ENCODE measurements at places on chromosomes 12 and 14.
A peak's percentile ranks its signal among the peaks of the same experiment; 100 is the strongest.

- no peak for DNase-seq
Observed at GRCh38 chr12:88445705-88446394, 134.4 kb downstream of the KITLG start.

DNA sequence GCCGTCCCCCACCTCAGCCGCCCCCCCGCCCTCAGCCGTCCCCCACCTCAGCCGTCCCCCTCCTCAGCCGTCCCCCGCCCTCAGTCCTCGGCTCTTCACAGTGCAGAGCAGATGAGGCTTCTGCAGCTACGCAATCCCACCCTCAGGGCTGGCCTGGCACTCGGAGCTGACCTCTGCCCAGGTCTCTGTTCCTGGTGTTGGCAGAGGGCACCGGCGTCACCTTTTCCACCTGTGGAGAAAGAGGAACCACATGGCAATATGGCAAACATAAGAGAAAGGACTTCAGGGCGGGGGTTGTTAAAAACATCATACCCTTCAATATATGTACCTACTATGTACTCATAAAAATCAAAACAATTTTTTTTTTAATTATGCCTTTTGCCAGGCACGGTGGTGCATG is 45.8 kb downstream of the MLXIP start:
- no peak for DNase-seq

DNA sequence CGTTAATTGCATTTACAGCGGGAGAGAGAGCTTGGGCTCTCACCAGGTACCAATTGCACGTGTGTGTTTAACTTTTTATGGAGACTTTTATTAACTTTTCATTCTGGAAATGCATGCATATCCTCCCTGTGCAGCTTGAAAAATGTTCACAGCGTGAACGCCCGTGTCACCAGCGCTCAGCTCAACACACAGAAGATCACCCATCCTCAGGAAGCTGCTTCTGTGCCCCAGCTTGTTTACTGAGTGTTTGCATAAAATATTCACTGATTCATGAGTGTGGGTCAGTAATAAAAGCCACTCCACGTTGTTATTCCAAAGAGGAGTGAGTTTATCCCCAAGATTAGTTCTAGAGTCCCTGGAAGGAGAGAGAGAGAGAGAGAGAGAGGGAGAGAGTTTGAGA is 75.5 kb upstream of the FZD10 start:
- no peak for DNase-seq

GRCh38 chr14:65941091-65941490 is 528.6 kb downstream of the FUT8 start:
- DNase-seq: no peak

- DNase-seq: no peak
Observed at GRCh38 chr14:24876996-24877395, 173.0 kb downstream of the STXBP6 start.

GRCh38 chr12:51721282-51721940 is 127.1 kb downstream of the FIGNL2 start:
- DNase-seq: peak; percentile 35

- DNase-seq: no peak
Observed at GRCh38 chr14:25086821-25087396, 37.0 kb upstream of the STXBP6 start.

DNA sequence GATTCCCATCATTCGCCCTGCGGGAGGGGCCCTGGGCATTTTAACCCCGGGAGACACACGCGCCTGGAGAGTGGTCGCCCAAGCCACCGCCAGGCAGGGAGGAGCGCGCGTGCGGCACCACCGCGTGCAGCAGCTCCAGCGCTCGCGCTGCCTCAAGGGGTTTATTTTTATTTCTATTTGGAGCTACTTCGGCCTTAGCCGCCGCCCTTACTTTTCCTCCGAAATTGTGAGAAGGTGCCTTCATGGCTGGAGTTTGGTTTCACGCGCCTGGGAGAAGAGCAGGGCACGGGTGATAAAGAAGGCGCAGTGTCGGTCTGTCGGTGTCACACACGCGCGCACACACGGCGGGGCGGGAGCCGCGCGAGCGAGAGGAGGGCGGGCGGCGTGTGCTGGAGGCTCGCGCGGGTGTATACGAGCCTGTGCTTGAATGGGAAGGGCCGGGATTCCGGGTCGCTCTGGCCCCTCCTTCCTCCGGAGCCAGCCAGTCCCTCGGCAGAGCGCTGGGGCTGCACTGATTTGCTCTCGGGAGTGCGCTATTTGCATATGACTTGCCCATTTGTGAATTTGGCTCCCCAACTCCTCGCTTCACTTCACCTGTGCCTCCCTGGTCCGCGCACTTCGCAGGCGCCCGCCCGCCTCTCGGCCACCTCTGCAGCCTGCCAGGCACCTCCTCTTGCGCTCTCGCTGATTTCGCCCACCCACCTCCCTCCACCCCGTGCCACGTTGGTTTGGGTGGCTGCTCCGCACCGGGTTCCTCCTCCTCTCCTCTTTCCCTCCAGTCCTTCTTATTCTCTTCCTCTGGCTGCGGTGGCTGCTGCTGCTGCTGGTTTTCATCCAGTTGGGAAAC is 932.3 kb downstream of the DIO2 start:
- no peak for DNase-seq

DNA sequence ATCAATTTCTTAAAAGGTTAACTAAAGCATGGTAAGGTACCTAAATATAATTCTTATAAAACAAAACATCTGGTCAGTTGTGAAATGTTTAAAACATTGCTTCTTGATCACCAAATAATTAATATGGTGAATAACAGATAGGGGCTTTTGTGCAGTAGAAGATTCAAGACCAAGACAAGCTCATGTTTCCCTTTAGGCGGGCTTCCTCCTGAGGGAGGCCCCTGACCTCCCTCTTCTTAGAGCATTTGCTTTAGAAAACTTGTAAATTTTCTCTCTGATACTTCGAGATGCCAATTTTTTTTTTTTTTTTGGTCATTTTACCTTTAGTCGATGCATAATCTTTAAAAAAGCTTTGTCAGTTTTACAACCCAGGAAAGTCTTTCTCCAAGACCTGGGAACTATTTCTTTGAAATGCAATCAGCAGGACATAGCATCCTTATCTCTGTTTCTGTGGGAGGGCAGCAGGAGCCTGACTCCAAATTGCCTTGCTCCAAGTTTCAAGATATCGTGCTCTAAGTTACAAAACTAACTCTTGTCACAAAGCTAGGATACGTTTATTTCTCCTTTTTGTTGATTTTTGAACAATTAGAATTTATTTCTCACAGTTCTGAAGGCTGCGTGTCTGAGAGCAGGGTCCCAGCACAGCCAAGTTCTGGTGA is 66.6 kb upstream of the BICD1 start:
- no peak for DNase-seq

- no peak for DNase-seq
Observed at GRCh38 chr14:58535044-58535443, 102.7 kb upstream of the DACT1 start.

- DNase-seq: no peak
Observed at GRCh38 chr14:33457617-33458016, 493.3 kb downstream of the EGLN3 start.

DNA sequence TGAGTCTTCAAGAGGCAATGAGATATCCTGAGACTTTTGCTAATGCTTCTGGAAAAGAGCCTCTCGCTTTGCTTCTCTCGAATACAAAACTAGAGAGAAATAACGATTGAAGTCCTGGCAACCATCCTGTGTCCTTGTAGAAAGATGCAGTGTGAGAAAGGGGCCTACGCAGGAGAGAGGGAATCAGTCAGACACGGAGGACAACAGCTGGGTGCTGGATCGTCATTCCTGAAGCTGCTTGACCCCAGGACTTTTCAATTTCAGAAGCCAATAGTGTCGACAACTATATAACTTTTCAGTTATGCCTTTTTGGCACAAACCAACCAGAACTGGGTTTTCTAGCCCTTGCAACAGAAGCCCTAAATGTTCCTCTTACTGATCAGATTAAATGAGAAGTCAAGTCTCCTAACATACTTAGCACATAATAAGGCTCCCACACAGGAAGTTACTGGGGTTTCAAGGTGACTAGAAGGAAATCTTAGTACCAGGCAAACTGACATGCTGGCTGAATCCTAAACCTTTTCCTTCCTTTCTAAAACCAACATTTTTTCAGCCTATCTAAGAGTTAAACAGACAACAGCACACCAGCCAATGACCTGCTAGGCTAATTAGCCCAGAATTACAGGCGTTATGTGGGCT is 755.6 kb downstream of the MED13L start:
- no peak for DNase-seq

DNA sequence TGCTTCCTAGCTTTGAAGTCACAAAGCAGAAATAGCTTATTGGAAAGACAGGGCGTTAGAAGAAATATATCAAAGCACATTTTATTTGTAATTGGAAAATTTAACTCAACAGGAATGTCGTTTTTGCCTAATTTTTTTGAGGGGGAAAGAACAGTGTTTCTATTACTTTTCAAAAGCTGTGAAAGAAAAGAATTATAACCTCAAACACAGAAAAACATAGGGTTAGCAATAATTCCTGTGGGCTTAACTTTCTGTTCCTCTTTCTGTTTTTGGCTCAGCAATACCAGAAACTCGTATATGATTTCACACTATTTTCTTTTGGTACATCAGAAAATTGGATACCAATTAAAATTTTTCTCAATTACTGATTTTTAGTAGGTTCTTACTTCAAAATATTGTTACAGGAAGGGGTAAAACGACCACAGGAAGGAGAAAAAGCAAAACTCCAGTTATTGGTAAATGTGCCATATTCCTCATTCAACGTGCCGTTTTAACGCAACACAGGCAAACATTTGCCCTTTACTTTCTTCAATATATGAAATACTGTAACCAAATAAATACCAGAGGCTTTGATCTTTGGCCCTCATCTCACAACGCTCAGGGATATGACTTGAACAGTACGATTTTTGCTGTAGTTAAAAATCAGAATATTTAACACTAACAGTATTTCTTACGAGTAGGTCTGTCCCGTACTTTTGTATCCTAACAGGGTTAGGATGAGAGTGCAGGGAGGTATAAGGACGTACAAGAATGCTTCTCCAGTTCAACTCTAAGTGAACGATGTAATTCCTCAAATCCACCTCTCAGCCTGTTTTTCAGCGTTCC is 1.3 kb upstream of the RNU6-7 start:
- no peak for DNase-seq

DNA sequence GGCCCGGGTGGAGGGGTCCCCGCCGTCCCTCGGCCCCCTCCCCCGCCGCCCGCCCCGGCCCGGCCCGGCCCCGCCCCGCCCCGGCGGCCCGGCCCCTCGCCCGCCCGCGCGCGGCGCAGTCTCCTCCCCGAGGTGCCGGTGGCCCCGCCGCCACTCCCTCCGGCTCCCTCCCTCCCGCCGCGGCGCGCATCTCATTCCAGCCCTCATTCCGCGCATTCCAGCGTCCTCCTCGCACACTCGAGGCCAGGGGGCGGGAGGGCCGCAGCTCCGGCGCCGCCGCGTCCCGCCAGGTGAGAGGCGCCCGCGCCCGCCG is at the start of gene TEAD4:
Gene TEAD4 (plus strand): TSS at position 206 of the 313 bp plus-strand sequence.
- no peak for DNase-seq

DNA sequence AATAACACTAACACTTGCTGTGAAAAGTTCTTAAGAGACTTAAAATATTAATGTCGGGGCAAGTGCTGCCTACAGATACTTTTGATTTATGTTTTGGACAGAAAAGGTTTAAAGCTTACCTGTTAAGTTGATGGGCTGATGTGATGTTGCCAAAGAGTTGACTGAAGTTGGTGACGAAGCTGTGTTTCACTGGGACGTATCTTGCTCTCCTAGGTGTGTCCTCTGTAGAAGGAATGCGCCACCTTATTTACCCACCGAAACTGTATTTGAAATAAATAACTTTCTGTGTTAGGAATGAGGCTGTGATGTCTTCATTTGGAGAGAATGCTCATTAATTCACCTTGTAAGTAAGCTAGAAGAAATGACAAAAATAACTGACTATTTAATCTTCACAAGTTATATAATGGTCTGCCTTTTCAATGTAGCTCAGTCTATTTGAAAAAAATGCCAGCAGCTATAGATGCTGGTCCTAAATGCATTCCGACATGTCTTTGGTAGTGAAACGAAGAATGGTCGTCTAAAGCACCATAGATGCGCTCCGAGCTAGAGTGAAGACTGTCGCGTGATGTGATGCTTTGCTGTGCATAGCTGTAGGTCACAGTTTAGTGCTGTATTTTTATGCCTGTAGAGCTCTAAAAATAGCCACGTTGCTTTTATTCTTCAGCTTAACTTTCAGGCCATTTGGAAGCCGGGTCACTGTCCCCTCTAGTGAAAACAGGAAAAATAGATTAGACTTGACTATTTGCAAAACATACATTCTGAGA is at the start of gene RD3L:
Gene RD3L (minus strand): TSS at position 557 of the 764 bp plus-strand sequence. CDS start 834 bp downstream, outside the sequence.
- DNase-seq: no peak

- DNase-seq: no peak
Observed at GRCh38 chr12:62834406-62834805, 100.5 kb downstream of the PPM1H start.

DNA sequence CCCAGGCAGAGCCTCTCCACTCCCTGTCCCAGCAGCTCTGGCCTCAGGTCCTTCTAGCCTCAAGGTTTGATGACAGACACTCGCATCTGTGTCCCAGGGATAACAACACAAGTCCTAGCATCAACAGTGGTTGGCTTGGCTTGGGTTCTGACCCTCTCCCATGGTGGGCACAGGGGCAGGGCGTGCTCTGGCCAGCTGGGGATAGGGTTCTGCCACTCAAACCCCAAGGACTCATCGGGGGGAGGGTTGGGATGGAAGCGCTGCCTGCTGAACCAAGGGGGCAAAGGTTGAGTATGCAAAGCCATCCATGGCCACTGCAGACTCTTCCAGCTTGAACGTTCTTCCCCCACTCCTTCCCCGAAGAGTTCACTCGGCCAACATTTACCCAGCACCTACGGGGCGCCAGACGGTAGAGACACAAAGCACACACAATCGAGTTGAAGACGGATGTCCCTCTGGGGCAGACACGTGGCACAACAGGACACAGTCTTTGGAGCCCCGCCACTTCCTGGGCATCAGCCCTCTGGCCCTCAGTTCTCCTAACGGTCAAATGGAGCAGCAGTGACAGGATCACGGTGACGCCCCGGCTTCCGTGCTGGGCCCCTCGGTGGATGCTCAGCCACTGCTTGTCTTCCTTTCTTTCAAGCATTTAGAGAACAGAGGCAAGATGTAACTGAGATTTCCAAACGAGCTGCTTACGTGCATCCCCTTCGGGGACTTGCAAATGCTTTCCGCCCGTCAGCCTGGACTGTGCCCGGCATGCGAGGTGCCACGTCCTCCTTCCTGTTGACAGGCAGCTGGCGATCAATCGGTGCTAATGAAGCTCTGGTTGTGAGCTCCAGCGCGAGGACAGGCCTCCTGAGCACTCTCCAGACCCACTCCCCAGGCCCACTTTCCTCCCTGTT is 42.6 kb downstream of the DLK1 start:
- DNase-seq: no peak

- no peak for DNase-seq
Observed at GRCh38 chr12:93856611-93857010, 179.4 kb downstream of the CRADD start.

- DNase-seq: no peak
Observed at GRCh38 chr12:4379405-4379804, at the start of gene FGF23. Gene FGF23, minus strand, starts transcription at chr12:4379712. Its CDS starts 130 bp downstream, at chr12:4379582.

GRCh38 chr12:58925751-58926150 is 5.4 kb upstream of the LRIG3 start:
- DNase-seq: no peak

GRCh38 chr12:49121047-49121696 is 10.0 kb downstream of the TUBA1B start:
- DNase-seq: no peak

DNA sequence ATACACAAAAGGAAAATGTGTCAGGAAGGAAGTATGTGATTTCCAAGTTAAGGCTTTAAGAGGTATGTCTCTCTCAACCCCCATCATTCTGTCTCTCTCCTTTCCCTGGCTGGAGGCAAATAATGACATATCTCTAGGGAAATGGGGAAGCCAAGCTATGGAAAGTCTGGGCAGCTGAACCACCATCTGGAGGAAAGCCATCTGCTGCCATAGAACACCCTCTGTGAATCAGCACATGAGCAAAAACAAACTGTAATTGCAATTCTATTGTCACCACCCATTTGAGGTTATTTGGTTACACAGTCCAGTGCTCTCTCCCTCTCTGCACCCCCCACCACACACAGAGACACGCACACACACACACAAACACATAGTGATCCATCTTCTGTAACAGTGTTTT is 766.2 kb downstream of the FLRT2 start:
- no peak for DNase-seq

Data from activated CD8-positive, alpha-beta memory T cell treated with anti-CD3 and anti-CD28 coated beads for 48 hours (primary cell).